Stimulated activated CD8-positive, alpha-beta memory T cell treated with anti-CD3 and anti-CD28 coated beads, Interleukin-4, amount 100 ng/mL, for 1 hour (primary cell): ENCODE measurements at places on chromosomes 7 and 10.

DNA sequence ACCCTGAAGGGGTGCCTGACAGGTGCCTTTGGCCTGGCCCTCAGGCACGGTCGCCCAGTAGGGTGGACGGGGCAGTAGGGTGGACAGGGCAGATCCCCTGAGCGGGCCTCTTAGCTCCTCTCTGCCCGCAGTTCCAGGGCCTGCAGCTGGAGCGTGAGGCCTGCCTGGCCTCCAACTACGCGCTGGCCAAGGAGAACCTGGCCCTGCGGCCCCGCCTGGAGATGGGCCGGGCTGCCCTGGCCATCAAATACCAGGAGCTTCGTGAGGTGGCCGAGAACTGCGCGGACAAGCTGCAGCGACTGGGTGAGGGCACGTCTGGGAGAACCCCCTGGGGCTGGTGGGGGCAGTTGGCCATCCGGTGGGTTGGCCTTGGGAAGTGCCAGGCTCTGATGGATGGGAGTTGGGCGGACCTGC is 1.7 kb downstream of the VPS37D start:
- no peak for DNase-seq

DNA sequence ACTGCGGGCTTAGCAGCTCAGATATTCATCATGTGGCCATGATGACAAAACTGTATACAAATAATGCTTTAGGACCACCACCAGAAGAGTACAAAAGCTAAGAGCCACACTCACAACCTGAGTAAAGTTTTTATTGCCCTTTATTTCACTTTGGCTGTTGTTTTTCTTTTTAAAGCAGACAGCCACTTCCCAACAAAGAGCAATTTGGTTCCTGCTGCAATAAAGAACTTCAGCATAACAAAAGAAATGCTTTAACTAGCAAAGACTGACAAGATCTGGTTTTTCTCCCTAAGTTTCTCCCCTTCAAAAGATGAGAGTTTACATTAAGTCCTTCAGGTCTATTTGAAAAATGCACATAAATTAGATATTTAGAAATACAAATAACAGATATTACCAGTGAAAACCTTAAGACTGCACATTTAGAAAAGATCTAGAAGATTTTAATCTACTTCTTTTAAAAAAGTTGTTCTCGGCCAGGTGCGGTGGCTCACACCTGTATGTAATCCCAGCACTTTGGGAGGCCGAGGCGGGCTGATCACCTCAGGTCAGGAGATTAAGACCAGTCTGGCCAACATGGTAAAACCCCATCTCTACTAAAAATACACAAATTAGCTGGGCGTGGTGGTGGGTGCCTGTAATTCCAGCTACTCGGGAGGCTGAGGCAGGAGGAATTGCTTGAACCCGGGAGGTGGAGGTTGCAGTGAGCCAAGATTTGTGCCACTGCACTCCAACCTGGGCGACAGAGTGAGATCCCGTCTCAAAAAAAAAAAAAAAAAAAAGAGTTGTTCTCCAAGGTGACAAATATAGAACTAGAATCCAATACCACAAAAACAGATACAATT is 59.4 kb downstream of the WAPL start:
- DNase-seq, result no peak

- no peak for DNase-seq
Measured at GRCh38 chr10:27614776-27615175, 110.7 kb downstream of the RAB18 start.

GRCh38 chr10:104892879-104893617 is 252.0 kb downstream of the SORCS3 start:
- DNase-seq, result no peak

DNA sequence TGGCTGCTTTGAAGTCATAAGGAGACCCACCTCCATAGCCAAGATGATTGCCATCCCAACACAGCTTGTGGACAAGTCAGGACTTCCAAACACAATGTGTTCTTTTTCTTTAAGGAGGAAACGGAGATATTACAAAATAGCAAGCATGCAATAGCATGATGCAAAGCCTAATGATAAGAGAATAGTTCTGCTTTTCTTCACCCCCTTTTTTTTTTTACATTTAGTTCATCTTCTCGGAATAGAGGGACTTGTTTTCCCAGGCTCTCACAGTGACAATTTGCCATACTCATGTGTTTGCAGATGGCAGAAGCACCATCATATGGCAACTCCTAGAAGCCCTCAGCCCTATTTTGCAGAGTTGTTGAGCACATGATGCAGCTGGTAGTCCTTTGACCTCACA is 119.8 kb downstream of the ITGB8 start:
- DNase-seq, result no peak

DNA sequence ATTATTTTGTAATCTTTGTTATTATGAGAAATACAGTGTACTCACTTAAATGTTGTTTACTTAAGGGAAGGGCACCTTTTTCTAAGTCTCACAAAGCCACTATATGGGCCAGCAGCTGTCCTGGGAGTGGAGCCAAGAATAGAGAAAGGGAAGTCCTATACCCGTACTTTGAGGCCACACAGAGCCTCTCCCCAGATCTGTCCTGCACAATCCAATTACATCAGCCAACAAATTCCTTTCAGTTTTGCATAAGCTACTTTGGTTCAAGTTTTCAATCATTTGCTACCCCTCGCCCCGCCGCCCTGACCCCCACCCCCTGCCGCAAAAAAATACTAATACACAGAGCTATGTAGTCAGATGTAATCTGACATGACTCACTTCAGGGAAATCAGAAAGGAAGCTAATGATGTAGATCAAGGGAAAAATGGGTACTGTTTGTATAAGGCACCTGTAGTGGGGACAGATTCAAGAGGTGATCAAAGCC is 297.4 kb upstream of the NEBL start:
- no peak for DNase-seq

GRCh38 chr7:37220664-37221063 is 228.0 kb downstream of the ELMO1 start:
- DNase-seq, result no peak

GRCh38 chr10:118746246-118746645 is 8.5 kb downstream of the CACUL1 start:
- DNase-seq, result no peak

DNA sequence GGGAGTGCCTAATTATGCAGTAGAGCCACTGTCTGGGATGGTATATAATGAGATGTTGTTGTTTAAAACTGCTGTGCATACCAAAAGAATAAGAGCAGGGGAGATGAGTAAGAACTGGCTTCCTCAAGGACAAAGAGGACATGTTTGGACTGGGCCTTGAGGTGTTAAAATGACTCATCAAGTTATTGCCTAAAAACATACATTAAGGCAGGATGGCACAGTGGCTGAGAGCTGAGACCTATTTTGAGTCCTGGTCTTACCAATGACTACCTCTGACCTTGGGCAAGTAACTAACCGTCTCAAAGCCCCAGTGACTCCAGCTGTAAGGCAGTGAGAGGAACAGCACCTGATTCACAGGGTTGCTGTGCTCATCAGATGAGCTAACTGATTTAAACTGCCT is 71.1 kb downstream of the CFAP58 start:
- DNase-seq, result no peak

DNA sequence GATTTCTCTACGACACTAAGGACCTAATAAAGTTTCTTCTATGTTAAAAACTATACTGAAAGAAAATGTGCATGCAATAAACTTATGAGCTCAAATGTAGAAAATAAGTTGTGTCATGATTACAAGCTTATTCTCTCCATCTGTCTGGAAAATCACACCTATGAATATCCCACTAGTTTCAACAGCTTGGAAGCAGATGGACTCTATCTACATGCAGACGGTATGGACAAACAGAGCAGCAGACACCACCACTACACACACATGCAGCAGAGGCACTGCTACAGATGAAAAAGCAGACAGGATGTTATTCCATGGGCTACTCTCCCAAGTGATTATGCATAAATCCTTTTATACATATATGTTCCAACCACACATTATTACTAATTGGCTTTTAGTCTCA is 123.4 kb upstream of the TARP start:
- no peak for DNase-seq

DNA sequence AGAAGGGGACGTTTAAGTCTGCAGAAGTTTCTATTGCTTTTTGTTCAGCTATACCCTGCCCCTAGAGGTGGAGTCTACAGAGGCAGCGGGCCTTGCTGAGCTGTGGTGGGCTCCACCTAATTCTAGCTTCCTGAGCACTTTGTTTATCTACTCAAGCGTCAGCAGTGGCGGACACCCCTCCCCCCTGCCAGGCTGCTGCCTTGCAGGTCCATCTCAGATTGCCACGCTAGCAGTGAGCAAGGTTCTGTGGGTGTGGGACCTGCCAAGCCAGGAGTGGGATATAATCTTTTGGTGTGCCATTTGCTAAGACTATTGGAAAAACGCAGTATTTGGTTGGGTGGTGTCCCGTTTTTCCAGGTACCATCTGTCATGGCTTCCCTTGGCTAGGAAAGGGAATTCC is 147.3 kb upstream of the PRPS1L1 start:
- no peak for DNase-seq
